Ammon's horn (tissue), 1 donor: ENCODE measurements at places on chromosomes 12 and 14.
A peak's percentile ranks its signal among the peaks of the same experiment; 100 is the strongest.

- DNase-seq: peak; percentile 45
Observed at GRCh38 chr14:89625244-89625713, 208.2 kb upstream of the FOXN3 start.

DNA sequence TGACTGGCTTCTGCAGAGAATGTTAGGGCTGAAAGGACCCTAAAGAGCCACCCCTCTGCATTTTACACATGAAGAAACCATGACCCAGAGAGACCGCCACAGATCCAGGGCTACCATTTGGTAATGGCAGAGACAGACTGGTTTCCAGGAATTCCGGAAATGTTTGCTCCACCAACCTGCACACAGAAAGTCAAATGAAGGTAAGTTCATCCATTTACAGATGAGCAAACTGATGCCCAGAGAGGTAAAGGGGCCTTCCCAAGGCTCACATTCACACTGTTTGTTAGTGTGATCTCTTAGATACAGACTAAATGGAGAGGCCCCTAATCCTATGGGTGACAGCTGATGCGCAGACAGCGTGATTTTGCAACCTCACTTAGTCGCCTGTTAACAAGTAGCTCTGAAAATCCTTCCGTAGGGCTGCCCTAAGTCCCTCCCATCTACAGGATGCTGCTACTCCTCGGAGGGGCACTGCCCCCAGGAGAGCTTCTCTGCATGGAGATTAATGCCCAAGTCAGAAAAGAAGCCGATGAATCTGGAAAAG is 33.8 kb downstream of the ZFP36L1 start:
- no peak for DNase-seq

GRCh38 chr14:54102530-54102929 is 145.9 kb upstream of the BMP4 start:
- DNase-seq: no peak

DNA sequence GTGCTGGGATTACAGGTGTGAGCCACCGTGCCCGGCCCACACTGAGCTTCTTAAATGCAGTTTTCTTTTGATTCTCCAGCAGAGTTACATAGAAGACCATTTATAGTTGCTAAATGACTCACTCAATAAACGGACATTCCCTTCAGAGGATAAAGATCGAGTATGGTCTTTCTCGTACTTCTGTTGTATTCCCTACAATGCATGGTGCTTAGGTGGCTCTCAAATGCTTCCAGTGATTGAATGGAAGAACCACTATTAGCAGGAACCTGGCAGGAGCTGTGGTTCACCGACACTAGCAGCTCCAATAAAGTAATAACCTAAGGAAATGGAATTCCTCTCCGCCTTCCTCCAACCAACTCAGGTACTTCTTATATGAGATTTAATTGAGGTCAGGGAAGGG is 3.9 kb upstream of the GPRC5A start:
- no peak for DNase-seq

DNA sequence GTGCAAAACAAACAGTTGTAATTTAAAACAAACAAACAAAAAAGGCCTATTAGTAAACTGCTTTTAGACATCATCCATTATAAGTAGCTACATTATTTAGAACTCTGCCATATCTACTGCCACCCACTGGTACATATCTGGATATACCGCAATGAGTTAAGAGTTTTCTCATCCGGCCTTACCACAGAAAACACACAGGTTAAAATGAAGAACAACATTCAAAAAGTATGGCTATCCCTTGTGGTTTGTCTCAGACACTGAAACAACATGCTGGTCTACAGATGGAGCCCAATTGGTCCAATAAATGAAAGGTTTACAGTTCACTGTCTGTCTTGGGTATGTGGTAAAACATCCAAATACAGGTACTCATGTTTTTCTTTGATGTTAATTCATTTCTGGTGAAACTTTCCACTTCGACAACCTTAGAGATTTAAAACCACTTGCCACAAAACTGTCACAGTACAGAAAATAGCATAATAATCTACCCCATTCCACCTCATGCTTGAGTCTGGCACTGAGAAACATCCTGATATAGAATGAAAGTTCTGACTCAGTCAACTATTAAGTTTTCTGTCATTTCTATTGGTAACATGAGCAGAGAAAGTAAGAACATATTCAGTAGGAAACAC is 354.3 kb downstream of the CEP128 start:
- DNase-seq: peak; percentile 12

DNA sequence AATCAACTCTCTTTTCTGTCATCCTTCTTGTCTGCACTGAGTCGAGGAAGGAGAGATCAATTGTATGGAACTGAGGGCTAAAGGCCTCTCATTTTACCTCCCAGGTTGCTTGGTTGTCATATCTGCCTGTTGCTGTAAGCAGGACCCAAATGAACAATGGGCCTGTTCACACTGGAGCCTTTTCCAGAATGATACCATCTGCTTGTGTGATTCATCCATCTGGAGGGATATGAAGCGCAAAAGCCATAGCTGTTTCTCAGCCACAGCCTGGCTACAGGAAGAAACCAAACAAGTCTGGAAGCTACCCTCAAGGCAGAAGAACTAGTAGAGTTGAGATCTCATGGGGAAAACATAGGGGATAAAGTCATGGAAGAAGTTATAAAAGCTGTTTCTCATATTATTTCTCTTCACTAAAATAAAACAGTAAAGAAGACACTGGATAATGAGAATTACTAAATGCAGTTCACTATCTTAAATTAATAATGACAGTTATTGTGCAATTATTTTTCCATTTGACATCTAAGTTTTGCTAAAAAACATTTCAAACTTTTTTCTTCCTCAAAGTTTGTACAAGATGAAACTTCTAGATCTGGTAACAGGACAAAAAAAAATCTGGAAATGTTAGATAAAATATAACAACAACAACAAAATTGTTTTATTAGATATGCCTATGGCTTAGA is 106.3 kb downstream of the SPTSSA start:
- DNase-seq: peak; percentile 68

GRCh38 chr12:116077431-116077830 is 200.1 kb downstream of the MED13L start:
- DNase-seq: no peak

DNA sequence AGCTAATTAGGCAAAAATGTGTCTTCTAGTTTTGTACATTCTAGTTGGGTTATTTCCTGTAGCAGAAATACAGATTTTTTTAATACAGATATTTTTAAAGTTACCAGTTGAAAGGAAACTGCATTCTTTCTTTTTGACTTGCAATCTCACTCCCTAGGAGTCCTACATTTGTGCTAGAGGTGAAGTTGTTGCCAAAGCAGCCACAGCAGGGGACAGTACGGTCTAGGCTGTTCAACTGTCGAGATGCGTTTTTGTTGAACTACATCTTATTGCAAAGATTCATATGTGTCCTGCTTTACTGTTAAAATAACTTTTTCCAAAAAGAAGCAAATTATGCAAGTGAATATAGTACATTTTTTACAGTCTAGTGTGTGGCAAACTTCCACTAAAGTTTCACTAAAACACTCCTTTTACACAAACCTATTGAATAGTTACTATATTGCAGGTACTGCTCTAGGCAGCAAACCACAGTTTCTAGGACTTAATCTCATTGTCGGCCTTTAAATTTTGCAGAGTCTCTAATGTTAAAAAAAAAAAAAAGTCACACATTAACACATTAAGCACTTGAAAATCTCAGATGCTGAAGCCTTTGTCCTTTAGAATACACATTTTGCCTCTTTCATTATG is 30.2 kb upstream of the SRGAP1 start:
- no peak for DNase-seq

DNA sequence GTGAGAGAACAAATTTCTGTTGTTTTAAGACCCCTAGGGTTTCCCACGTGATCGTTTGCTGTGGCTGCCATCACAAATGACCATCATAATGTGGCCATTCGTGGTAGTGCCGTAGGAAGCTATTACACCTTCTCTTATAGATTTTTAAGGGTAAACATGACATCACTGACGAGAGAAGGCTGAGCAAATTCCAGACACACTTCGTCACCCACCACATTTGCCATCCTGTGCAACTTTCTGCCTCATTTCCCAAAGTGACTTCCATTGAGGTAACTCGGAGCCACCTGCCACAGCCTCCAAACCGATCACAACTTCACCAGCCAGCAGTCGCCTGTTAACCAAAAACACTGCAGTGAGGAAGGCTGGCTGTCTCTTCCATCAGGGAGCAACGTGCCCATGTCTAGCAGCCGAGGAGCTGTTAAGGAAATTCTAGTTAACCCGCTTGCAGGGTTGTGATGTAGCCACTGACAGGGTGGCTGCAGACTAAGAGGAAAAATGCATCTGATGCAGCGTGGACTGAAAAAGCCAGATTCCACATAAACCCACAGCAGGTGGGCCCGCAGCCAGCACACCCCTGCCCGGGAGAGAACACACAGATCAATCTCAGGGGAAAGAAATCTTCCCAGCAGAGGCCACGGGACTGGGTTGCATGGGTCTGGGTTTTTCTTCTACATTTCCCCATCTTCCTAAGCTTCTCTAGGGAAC is 44.6 kb downstream of the CCDC85C start:
- DNase-seq: no peak

DNA sequence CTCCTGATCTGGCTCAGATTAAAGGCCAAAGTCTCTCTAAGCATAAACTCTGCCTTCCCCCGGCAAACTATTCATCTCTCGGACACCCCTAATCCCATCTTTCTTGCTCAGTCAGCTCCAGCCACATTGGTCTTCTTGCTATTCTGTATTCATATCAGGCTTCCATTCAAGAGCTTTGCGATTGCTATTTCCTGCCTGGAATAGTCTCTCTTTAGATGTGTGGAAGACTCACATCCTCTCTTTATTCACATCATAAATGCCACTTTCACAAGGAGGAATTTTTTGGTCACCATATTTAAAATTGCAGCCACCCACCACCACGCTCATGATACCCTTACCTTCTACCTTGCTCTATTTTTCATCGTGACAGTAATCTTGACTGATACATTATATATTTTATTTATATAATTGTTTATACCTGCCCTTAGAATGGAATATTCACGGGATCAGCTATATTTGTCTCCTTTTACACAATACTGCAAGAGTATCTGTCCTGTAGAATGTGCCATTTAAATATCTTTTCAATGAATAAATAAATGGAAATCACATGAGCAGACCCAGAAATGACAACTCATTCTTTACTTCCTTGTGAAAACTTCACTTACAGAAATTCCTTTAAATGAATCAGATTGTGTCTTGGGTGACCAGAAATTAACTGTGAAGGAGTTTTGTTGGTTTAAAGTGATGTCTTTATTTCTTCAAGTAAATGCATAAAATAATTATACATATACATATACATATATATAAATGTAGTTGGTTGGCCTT is 780.6 kb upstream of the FLRT2 start:
- no peak for DNase-seq

- DNase-seq: no peak
Observed at GRCh38 chr14:49581209-49582112, 4.7 kb downstream of the RPS29 start.

DNA sequence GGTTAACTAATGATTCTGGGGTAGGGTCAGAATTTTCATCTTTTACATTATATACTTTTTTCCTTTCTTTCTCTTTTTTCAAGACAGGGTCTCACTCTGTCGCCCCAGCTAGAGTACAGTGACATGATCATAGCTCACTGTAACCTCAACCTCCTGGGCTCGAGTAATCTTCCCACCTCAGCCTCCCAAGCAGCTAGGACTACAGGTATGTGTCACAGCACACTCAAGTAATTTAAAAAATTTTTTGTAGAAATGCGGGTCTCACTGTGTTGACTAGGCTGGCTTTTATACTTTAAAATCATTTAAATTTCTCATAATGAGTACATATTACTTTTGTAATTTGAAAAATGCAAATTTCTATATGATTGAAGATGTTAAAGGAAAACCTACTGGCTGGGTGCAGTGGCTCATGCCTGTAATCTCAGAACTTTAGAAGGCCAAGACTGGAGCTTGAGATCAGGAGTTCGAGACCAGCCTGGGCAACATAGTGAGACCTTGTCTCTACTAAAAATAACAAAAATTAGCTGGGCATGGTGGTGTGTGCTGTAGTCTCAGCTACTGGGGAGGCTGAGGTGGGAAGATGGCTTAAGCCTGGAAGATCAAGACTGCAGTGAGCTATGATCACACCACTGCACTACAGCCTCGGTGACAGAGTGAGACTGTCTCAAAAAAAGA is 25.7 kb downstream of the R3HDM2 start:
- no peak for DNase-seq

DNA sequence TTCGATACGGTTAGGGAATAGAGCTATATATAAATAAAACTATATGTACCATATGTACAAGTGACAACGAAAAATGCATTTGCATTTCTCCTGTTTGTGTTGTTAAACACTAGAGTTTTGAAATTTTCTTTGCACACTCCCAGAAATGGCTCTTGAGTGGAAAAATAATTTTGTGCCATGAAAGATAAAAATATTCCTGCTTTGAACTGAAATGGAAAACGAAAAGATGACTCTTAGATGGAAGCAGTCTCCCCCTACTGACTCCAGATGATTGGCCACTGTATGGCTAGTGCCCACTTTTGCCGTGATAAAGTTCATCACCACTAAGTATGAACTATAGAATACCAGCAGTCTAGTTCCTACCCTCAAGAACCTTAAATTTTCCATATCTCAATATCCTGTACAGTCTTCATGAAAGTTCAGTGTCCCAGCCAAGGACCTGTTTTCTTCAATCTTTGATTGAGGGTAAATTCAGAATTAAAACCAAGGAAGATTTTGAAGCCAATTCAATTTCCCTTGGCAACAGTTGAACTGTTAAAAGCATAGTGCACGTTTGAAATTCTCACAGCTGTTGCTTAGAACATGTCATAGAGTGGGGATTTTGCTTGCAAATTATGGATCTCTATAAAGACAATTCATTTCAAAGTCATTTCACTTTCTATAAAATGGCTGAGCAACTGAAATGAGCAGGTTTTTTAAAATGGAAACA is 1.6 kb upstream of the PPP2R5E start:
- DNase-seq: peak; percentile 35

DNA sequence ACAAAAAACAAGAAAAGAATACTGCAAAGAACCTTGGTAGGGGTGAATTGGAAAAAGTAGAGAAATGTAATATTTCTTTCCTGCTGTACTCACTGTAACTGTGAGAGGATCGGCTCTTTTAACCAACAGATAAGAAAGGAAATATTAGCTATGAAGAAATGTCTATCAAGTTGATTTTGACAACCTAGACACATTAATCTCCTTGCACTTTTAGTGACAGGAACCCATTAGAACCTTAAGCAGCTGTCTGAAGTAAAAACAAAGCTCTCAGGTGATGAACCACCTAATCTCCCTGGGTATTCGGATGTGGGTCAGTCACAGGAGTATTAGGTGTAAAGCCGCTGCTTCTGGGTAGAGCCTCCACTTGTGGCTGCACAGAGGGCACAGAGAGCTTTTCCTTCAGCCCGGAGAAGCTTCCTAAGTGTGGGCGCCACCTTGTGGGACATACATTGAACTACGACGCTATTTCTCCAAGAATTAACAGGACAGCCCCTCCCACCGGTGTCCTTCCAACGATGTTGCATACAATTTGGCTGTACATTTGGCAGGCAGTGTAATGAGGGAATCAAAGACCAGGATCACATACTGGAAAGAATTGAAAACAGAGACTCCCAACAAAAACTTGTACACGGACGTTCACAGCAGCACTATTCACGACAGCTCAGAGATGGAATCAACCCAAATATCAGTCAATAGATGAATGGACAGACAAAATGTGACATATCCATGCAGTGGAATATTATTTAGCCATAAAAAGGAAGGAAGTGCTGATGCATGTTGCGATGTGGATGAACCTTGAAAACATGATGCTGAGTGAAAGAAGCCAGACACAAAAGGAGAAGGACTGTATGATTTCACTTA is 28.9 kb upstream of the MAPKAPK5 start:
- DNase-seq: peak; percentile 92

GRCh38 chr12:26122061-26122680 is 2.7 kb downstream of the BHLHE41 start:
- DNase-seq: no peak

GRCh38 chr12:43352001-43352400 is 200.0 kb downstream of the ADAMTS20 start:
- no peak for DNase-seq

GRCh38 chr12:128339631-128340030 is 72.7 kb downstream of the TMEM132C start:
- no peak for DNase-seq
